ENCODE measurements at places on chromosomes 7 and 10.

GRCh38 chr7:11776039-11776438 lies 56.0 kb downstream of the THSD7A start:
- no peak for DNase-seq

- no peak for DNase-seq
Measured at GRCh38 chr10:68237173-68237572, 5.3 kb upstream of the ATOH7 start.

DNA sequence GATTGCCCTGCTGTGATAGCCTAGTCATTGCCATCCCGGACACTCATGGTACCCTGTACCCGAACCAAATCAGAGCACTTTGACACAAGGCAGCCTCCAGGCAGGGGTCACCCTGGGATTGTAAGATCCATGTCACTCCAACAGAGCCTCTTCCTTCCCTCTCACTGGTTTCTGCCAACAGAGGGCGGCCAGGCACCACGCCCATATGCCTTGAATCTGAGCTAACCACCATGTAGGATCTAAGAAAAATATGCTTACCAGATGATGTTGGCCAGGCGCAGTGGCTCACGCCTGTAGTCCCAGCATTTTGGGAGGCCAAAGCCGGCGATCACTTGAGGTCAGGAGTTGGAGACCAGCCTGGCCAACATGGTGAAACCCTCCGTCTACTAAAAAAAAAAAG lies 389.2 kb upstream of the KLF6 start:
- DNase-seq, result no peak

DNA sequence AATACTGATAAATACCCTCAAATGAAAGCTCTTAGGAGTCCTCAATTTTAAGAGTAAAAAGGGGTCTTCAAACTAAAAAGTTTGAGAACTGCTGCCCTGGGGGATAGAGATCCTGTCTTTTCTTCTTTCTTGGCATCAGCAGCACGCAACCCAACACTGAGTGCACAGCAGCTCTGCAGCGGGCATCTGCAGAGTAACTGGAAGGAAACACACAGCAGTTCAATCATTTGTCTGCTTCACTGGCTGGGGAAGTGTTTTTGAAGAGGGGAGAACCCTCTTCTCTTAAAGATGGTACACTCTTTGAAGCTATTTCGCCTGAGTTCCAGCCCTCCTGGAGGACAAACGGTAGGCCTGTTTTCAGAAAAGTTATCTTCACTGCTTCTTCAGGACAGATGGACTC lies 193.6 kb downstream of the FGFR2 start:
- no peak for DNase-seq

DNA sequence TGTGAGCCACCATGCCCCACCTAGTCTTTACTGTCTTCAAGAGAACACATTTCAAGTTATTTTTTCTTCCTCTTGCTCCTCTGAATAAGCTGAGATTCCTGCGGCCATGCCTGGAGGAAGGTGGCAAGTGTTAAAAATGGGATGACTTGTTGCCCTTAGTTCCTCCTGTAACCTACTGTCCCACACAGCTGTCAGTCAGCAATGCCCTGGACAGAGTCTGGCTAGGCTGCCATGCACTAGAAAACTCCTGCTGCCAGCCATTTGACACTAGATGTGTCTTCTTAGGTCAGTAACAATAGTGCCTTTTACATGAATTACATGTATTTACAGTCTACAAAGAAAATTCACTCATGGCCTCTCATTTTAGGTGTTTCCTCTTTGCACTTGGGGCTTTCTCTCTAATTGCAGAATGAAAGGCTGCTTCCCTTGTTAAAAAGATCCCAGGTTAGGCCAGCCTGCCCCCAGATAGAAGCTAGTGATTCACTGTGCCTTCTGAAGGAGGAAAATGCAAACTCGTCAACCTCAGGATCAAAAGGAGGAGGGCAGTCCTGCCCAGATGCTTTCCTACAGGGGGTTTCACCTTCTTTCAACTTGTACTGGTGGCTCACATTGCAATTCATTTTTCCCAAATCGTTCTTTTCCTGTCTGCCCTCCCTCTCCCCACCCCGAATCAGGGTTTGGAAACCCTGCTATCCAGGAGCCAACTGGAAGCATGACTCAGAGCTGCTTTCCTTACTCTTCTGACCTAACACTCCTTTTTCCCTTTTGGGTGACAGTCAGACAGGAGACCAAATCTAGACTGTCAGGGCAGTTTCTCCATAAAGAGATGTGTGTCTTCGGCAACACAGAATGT lies 136.6 kb downstream of the SPAG6 start:
- DNase-seq, result no peak

DNA sequence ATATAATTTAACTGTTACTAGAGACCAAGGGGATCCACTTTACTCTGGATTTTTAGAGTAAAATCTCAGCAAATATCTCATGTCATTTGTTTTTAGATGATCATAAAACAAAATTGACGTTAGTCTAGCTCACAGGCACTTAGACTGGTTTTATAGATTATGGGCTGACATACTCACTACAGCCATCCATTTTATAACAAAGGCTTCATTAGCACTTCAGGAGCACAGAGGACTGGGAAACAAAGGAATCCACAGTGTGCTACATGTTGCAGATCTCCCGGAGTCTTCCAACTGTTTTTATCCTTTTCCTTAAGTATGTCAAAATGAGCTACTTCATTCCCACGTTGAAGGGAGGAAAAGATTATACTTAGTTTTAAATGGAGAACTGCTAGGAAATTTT lies 15.9 kb upstream of the SCRN1 start:
- DNase-seq, result no peak

- DNase-seq, result no peak
Measured at GRCh38 chr10:80351220-80351619, 5.3 kb downstream of the DYDC1 start.

DNA sequence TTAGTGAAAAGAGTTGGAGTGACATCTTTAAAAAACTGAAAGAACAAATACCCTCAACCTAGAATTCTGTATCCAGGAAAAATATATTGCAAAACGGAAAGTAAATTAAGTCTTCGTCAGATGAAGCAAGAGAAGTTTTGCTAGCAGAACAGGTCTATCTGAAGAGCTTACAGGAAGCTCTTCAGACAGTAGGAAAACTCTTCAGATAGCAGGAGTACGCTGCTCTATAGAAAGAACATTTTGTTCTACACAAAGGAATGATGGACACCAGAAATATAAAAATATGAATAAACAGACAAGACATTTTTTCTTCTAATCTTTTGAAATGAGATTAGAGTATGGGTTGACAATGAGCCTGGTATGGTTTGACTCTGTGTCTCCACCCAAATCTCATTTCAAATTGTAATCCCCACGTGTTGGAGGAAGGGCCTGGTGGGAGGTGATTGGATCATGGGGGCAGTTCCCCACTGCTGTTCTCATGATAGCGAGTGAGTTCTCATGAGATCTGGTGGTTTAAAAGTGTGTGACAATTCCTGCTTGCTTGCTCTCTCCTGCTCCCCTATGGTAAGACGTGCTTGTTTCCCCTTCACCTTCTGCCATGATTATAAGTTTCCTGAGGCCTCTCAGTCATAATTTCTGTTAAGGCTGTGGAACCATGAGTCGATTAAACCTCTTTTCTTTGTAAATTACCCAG lies 567.3 kb downstream of the AUTS2 start:
- no peak for DNase-seq

GRCh38 chr10:71651928-71652327 lies 67.7 kb downstream of the C10orf105 start:
- no peak for DNase-seq

DNA sequence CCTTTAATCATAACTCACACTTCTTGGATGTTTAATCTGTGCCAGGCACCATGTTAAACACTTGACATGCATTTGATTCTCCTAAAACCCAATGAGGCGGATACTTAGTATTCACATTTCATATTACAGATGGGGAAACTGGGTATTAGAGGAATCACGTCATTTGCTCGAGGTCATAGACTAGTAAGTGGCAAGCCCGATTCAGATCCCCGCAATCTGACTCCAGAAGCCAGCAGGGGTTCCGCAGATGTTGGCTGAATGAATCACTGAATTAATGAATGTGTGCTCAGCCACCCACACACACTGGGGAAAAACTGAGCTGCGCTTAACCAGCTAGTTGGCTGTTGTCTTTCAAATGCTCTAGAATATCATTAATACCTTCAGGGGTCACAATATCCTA lies 22.5 kb upstream of the ENO4 start:
- DNase-seq, result no peak

- no peak for DNase-seq
Measured at GRCh38 chr7:145464287-145464686, 628.4 kb upstream of the TPK1 start.

DNA sequence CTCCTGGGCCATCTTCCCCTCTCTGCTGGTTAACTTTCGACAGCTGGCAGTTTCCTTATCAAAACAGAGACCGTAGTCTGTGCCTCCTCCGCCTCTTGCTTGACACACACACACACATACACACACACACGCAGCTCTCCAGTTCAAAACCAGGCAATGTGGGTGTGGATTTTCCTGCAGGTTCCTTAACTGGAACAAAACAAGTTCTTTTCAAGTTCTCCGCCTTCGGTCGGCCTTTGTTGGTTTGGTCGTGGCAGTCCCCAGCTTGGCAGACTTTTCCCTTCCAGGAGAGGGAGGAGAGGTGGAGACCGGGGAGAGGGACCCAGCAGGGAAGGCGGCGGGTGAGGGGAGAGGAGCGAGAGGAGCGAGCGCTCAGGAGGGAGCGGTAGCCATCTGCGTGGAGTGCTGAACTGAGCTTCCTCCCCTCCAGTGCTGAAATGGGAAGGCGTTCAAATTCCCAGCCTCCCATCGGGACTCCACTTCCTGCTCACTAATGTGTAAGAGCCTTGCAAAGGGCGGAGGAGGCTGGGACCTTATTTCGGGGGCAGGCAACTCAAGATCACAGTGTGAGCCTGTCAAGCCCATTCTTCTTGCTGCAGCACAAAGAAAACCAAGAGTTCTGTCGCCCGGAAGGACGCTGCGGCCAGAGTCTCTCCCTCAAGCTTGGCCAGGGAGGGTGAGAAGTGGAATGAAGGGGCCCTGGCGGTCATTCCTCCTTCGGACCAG lies 120.6 kb downstream of the PRPF18 start:
- peak; percentile 61 for DNase-seq

GRCh38 chr10:73999703-74000102 lies 1.8 kb downstream of the VCL start:
- no peak for DNase-seq

DNA sequence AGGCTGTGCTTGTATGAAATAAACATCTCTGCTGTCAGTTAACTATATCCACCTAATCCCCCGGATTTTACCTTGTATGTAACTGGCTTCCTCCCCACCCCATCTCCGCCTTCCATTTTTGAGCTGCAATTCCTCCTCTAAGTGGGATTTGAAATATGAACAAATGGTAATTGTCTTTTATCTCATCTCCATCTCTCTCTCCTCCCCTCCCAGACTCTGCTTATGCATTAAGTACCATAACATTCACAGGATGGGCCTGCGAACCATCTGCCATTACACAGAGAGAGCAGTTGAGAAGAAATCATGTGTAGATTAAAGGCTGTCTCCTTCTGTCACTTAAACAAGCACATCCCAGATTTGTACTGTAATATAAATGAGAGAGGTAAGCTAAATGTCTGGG lies 1169.9 kb downstream of the TYW1 start:
- no peak for DNase-seq

DNA sequence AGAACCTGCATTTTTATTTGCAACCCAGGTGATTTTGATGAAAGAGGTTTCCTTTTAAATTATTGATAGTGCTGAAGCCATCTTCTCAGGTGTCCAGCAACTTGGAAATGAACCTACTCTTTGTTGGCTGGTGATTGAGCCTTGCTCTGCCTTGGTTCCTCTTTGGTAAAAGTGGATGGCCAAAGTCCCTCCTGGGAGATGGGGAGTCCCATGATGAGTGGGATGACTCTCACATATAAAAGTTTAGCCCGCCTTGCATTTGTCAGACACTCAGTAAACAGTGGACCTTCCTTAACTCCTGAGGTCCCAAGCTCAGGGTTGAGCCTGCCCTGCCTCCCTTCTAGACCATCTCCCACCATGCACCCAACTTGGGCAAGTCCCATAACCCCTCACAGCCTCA lies 28.9 kb upstream of the KAT6B start:
- no peak for DNase-seq

DNA sequence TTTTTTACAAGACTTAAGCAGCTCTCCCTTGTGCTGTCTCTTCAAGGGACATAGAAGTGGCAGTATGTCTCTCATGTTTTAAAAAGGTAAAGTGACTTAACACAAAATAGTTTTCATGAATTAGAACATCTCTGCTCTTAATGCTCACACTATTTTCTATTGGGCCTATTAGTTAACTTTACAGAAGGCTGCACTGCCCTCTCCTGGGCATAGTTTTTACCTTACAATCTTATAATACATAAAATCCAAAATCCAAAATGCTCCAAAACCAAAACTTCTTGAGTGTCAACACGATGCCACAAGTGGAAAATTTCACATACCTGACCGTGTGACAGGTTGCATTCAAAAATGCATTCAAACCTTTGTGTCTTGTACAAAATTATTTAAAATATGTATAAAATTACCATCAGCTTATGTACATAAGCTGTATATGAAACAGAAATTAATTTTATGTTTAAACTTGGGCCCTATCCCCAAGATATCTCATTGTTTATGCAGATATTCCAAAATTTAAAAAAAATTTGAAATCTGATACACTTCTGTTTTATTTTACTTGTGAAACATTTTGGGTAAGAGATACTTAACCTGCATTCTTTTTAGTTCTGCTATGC lies 25.8 kb downstream of the TES start:
- DNase-seq, result peak; percentile 29

DNA sequence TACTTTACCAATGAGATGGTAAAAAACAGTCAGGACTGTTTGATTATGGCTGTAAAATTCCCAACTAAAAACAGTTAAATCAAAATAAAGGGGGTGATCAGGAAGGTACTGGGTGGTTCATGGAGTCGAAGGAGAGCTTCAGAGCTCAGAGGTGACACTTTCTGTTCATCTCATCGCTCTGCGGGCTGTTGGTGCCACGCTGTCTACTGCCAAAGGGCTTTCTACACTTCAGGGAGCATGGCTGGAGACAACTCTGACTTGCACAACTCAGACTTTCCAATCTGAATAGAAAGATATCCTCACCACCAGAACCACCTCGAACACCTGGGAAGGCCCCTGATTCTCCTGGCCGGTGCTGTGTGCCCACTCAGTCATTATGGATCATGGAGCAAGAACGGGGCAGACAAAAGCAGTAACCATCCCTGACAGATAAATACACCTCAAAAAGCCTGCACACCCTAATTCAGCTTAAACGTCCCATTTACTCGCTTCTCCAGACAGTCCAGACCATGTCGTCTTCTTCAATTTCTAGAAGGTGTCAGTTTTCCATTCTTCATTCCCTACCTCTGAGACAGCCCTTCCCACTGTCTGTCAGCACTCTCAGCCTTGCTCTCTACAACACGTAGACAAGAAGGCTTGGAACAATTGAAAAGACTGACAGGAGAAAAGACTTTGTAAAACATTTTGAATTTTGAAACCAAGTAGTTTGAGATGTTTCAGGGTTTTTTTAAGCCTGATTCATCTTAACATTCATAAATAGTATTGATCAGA lies 348.7 kb upstream of the NFE2L3 start:
- DNase-seq, result no peak

DNA sequence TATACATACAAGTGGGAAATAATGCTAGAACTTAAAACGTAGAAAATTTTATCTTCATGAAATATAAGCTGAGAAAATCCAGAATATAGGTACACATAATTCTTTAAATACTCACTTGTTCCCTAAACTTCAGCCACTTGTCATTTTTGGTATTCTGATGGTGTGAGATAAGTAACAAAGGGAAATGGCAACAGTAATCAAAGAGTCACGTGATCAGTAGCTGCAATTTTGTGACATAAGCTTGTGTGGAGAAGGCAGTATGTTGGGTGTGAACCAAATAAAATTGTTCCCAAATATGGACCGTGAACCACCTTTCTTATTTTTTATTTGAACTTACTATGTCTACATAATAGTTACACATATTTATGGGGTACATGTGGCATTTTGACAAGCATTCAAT lies 650.3 kb upstream of the ADARB2 start:
- no peak for DNase-seq

- no peak for DNase-seq
Measured at GRCh38 chr10:95506056-95506737, 55.0 kb downstream of the SORBS1 start.

All from GM10248 (cell line).